NCI-H526 (cell line): ENCODE measurements at places on chromosomes 1 and 21.

GRCh38 chr1:181548497-181548896 is 65.2 kb downstream of the CACNA1E start:
- no peak for DNase-seq

- no peak for DNase-seq
These were observed 368.8 kb upstream of the ADGRL4 start for GRCh38 chr1:79375352-79375751.

GRCh38 chr1:23423415-23424292 is 894 bp downstream of the TCEA3 start:
- no peak for DNase-seq

DNA sequence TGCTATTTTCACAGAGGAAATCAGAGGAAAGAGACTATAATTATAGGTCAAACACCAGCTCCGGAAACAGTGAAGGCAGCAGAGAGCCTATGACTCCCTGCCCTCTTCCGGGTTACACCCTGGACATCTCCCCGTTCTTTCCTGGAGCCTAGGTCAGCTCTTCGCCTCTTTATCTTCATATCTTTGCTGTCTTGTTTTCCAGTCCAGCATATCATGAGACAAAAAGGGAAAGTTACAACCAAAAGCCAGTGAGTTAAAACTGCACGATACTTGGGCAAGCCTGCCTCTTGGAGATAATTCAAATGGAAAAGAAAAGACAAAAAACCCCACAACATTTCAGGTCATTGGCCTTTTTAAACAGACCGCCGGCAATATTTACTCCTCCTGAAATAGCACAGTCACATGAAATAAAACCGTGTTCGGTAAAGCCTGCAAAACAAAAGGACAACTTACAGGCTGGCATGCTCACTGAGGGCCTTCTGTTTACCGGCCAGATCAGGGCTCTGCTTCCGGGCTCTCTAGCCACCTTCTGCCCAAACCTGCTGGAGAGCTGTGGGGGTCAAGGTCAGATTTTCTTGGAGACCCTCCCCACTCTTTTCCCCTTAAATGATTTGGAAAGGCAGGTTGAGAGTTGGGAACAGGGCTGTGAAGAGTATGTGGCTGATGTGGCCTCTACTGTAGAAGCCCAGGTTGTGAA is 42.8 kb upstream of the PPP2R5A start:
- DNase-seq = no peak
